ENCODE measurements at places on chromosomes 3 and 15. TPM values are rescaled to one million over a fixed set of nuclear protein-coding genes. Genes with fewer than 3 reads are reported as not detected.

DNA sequence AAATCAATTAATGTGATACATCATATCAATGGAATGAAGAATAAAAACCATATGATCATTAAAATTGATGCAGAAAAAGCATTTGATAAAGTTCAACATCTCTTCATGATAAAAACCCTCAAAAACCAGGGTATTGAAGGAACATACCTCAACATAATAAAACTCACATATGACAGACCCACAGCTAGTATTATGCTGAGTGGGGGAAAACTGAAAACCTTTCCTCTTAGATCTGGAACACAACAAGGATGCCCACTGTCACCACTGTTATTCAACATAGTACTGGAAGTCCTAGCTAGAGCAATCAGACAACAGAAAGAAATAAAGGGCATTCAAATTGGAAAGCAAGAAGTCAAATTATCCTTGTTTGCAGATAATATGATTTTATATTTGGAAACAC lies 30.5 kb downstream of the CCK start:
- DNase-seq: no peak

- no peak for DNase-seq
These were observed 17.5 kb upstream of the ALDH1A3 start for GRCh38 chr15:100862162-100862561.

DNA sequence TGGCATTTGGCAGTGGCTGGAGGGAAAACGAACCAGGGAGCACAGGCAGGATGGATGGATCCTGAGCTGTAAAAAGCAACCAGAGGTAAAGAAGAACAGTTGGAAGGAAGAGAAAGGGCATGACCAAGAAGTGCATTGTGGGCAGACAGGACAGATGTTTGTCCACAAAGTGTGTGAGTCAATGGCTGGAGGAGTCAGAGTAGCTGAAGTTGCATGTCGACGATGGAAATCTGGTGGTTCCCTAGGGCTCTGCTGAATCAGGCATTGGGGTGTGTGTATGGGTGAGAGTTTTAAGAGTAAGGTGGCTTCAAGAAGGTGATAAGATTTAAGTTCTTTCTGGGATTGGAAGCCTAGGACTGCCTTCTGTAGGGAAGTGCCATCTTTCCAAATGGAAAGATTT lies 214.0 kb upstream of the BHLHE40 start:
- DNase-seq: no peak

DNA sequence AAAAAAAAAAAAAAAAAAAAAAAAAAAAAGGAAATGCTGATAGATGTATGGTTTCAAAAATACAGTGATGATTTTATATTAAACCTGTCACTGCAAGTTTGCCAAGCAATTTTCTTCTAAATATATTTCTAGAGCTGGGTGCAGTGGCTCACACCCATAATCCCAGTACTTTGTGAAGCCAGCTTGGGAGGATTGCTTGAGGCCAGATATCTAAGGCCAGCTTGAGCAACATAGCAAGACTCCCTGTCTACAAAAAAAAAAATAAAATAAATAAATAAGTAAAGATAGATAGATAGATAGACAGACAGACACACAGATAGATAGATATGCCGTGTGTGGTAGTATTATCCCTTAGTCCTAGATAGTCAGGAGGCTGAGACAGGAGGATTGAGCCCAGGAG lies 41.4 kb upstream of the ST3GAL6 start:
- DNase-seq: no peak

DNA sequence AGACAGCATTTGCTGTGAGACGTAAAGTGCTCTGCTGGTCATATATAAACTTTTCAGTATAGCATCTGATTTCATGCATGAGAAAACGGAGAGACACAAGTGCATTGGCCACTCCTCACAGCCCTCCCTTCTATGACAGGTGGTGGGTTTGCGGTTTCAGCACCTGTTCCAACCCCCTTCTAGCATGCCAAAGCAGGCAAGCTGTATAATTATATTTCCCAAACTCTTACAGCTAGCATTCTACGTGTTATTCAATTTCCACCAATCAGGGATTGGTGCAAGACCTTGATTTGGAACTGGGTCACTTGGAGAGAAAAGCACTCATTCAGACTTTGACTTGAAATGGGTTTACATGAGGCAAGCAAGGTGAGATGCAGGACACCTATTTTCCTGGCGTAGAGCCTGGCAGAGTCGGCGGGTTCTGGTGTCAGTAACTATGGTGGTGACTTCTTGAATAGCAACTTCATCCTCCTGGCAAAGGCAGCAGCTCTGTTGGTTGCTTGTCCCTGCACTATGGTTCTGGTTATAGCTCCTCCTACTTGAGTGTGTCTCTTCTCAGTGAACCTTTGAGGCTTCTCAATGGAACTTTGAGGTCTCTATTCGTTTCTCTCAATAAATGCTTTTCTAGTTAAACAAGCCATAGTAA lies 356.5 kb downstream of the TBL1XR1 start:
- DNase-seq: no peak

- DNase-seq: no peak
These were observed 137.7 kb upstream of the RASGRP1 start for GRCh38 chr15:38702178-38702912.

- no peak for DNase-seq
These were observed 3.1 kb downstream of the RBP2 start for GRCh38 chr3:139473155-139473771.

GRCh38 chr15:38378161-38378560 lies 75.8 kb upstream of the FAM98B start:
- DNase-seq: no peak

DNA sequence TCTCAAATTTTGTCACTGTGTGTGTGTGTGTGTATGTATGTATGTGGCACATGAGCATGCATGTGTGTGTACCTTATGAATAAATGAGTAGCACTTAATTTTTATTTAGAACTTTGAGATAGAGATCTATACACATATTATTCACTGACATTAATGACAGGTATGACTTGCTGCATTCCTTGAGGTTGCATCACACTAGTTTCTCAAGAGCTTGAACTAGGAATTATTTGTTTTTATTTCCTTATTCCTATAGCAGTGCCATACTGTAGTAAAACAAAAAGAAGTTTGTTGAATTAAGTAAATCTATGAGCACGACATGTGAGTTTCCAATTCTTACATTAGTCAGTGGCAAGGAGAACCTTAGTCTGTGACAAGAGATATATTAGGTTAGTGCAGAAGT lies 943.9 kb downstream of the ROBO1 start:
- no peak for DNase-seq

DNA sequence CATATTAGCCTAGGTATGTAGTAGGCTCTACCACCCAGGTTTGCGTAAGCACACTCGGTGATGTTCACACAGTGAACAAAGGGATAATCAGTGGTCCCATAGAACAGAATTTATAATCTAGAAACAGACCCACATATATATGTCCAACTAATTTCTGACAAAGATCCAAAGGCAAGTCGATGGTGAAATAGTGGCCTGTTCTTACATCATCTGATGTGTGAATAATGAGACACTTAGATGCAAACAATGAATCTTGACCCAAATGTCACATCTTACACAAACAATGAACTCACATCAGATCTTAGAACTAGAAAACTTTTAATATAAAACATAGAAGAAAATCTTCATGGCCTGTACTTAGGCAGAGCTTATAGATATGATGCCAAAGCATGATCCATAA lies 17.6 kb upstream of the TM2D3 start:
- no peak for DNase-seq

- DNase-seq: no peak
These were observed 2.5 kb upstream of the IRAK2 start for GRCh38 chr3:10162185-10162584.

DNA sequence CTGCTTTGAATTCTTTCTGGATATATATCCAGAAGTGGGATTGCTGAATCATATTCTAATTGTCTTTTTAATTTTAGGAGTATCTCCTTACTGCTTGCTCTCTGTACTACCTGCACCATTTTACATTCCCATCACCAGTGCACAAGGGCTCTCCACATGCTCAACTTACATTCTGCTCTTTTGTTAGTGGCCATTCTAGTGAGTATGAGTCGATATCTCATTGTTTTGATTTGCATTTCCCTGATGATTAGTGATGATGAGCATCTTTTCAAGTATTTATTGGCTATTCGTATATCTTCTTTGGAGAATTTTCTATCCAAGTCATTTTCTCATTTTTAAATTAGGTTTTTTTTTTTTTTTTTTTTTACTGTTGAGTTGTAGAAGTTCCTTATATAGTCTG lies 29.5 kb downstream of the PFN2 start:
- DNase-seq: no peak

DNA sequence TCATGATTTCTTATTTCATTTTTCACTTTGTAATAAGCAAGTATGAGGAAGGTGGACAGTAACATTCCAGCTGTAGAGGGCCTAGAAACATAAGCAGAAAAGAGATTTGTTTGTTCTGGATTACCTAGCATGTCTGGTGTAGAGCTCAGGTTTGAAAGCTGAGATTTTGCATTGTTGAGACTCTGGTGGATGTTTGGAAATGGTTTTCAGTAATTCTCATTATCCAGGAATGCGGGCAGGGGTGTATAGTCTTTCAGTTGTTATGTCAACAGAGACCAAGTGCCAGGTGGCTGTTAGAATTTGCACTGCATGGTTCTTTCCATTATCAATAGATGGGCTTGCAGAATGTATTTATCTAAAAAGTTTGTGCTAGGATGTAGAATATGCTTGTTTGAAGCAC lies 10.9 kb downstream of the GPD1L start:
- DNase-seq: no peak

- DNase-seq: no peak
These were observed 53.4 kb downstream of the FILIP1L start for GRCh38 chr3:100060685-100061484.

DNA sequence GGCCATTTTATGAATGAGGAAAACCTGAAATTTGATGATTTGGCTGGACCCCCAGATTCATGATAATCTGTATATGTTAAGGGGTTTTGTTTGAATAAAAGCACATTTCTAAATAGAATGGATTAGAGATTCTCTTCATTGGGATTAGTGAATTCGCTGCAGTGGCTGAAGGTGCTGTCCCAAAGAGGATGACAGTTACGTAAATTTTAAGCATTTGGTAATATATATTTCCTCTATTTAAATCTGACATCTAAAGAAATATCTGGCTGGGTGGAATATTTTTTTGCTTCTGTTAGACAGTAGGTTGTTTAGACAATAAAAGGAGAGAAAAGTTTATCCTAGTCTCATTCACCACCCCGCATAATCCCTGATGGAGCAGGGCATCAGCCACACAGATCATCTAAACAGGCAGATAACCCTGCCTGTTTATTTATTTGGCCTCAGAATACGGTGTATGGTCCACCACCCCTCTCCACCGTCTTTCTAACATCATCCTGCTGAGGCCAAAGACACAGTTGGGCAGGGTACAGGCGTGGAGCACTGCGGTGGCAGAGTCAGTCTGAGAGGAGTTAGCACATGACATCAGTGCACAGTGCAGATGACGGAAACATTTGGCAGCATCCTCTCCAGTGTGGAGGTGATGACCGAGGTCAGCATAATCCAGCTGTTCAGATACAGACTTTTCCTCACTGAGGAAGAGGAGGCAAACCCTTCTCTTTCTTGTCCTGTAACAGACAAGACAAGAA lies 20.4 kb upstream of the NFKBIZ start:
- peak; percentile 47 for DNase-seq

DNA sequence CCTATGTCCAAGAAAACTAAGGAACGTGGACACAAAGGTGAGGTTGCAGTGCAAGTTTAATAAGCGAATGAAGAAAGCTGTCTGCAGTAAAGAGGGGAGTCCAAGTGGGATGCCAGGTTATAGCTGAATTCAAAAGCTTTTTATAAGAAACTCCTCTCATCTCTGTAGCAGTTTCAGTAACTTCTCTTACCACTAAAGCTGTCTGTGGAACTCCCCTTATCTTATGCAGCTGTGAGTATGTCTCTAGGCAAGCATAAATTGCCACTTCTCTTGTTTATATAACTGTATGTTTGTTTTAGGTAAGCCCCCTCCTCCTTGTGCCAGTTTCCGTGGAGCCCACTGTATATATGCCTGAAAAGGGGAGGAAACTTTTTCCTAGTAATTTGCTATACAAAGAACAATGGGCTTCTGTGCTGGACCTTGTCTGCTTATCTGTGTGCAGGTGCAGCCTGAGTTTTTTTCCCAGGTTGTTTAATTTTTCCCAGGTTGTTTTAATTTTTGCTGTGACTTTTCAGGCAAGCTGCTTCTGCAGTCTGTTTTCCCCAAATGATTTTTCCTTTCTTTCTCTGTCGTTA lies 875.1 kb upstream of the EPHA6 start:
- no peak for DNase-seq

DNA sequence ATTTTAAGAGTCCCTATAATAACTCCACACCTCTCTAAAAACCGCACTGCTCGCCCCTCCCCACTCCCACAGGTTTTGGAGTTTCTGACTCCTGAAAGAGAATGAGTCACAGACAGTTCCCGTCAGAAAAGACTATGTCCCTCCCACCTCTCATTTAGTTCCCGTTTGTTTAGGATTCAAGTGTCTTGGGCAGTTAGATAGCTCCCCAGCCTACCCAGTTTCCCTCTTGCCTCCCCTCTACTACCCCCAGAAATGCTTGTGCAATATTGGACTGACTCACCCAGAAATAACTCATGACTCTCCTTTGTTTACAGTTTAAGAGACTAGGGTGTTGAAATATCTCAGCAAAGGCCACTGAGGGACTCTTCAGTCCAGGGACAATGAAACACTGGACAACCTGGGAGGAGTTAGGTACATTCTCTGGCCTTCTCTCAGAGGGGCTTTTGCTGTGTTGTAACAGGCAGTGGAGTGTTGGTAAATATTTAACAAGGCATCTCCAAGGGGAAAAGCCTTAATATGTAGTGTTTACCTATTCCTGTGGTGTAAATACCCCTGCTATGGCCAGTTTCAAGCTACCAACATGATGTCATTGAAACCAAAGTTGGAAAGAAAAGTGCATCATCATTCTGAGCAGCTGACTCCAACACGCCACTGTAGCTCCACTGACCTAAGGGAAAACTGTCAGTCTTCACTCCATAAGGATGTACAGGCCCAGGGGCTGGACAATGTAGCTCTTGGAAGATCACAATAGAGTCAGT lies 96.1 kb upstream of the CHD2 start:
- peak; percentile 79 for DNase-seq

DNA sequence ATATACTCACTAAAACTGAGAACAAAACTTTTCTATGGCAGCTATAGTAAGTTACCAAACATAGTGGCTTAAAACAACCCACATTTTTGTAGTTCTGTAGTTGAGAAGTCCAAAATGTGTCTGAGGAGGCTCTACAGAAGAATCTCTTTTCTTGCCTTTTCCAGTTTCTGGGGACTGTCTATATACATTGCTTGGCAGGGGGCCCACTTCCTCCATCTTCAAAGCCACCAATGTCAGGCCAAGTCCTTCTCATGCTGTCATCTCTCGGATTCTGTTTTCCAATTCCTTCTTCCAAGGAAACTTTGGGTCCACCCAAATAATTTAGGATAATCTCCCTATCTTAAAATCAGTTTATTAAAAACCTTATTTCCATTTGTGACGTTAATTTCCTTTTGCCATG lies 92.7 kb downstream of the DLG1 start:
- DNase-seq: no peak

DNA sequence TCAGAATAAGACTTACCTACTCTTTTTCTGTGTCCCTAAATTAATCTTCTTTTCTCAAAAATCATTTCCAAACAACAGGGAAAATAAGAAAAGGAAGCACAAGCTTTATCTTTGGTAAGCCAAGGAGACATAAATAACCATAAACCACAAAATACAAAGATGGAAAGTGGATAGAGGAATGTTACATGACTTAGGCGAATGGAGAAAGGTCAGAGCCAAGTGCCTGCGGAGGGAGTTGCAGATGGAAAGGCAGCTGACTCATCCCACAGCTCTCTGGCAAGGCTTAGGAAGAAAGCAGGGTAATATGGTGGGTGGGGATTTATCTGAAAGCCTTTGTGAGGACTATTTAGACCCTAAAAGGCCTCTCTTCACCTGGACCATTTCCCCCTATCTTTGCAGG lies 72.8 kb downstream of the GALK2 start:
- no peak for DNase-seq

The DYNLT2B gene
- total RNA-seq: 4.0 TPM

The CACNA2D3 gene
- total RNA-seq: 4.0 TPM

The SMAD3 gene
- total RNA-seq: 78.5 TPM

Data from thoracic aorta (tissue), 2 donors.